ENCODE measurements at places on chromosomes 6 and 20.
A peak's percentile ranks its signal among the peaks of the same experiment; 100 is the strongest.

- no peaks in the 10 kb centered on the region for H3K27me3 ChIP-seq
- DNase-seq = no peak
- H3K36me3 ChIP-seq = no peaks in the 10 kb centered on the region
- H3K4me3 ChIP-seq = no peak overlapping the region
These were observed 75.7 kb upstream of the CLDN20 start for GRCh38 chr6:155187994-155188706.

GRCh38 chr6:18350271-18350670 lies 36.9 kb upstream of the RNF144B start:
- H3K27ac ChIP-seq = no peak overlapping the region
- H3K4me1 ChIP-seq = no peaks in the 10 kb centered on the region
- H3K27me3 ChIP-seq = no peaks in the 10 kb centered on the region
- H3K36me3 ChIP-seq = no peaks in the 10 kb centered on the region

DNA sequence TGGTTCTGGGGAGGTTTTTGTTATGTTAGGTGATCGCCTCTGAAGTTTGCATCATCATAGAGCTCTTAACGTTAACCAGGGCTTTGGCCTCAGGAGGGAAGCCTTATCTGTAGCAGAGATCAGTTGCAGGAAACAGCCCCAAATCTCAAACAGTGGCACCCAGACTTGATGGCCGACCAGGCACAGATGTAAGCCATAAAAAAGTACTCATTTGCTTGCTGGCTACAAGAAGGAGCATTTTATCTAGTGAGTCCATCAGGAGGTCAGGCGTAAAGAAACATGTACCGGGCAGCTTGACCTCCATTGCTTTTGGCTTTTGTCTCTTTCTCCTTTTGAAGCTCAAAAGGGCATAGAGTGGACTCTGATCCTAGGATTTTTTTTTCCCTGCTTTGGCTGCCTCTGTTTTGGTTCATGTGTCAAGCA lies 122.3 kb downstream of the CCDC170 start:
- no peaks in the 10 kb centered on the region for H3K27me3 ChIP-seq
- H3K36me3 ChIP-seq = no peaks in the 10 kb centered on the region
- H3K4me1 ChIP-seq = no peaks in the 10 kb centered on the region
- H3K4me3 ChIP-seq = no peak overlapping the region
- DNase-seq = no peak
- no peak overlapping the region for H3K27ac ChIP-seq

- peaks cover 14% of the 10 kb centered on the region for H3K4me1 ChIP-seq
- H3K36me3 ChIP-seq = no peaks in the 10 kb centered on the region
These were observed 13.3 kb upstream of the RBPJL start for GRCh38 chr20:45293041-45294002.

- no peaks in the 10 kb centered on the region for H3K36me3 ChIP-seq
- no peak overlapping the region for H3K27ac ChIP-seq
- H3K4me3 ChIP-seq = no peak overlapping the region
- no peak for DNase-seq
- no peaks in the 10 kb centered on the region for H3K4me1 ChIP-seq
- no peaks in the 10 kb centered on the region for H3K27me3 ChIP-seq
These were observed 433.8 kb upstream of the NRSN1 start for GRCh38 chr6:23692184-23692583.

DNA sequence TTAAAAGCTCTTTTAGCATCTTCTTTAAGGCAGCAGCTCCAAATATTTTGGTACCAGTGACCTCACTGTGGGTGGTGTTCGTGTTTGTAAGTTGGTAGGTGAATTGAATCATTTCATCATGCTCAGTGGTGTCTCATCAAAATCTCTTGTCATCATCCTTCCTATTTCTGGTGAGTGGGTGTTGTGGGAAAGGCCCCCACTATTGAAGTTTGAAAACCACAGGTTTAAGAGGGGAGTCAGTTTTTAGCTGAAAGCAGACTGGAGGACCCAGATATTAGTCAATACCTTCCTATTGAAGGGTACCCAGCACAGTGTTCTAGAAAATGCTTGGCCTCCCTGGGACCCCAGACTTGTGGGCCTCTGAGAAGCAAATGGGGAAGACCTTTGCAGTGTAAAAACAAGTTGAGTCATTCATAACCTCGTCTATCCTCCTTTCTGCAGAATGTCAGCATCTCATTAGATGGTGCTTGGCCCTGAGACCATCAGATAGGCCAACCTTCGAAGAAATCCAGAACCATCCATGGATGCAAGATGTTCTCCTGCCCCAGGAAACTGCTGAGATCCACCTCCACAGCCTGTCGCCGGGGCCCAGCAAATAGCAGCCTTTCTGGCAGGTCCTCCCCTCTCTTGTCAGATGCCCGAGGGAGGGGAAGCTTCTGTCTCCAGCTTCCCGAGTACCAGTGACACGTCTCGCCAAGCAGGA lies 3.7 kb downstream of the PIM1 start:
- peak overlapping the region; percentile 71 for H3K4me3 ChIP-seq
- DNase-seq = no peak
- H3K27me3 ChIP-seq = no peaks in the 10 kb centered on the region
- H3K4me1 ChIP-seq = peaks cover 41% of the 10 kb centered on the region
- peak overlapping the region; percentile 77 for H3K27ac ChIP-seq
- H3K36me3 ChIP-seq = peaks cover 32% of the 10 kb centered on the region

DNA sequence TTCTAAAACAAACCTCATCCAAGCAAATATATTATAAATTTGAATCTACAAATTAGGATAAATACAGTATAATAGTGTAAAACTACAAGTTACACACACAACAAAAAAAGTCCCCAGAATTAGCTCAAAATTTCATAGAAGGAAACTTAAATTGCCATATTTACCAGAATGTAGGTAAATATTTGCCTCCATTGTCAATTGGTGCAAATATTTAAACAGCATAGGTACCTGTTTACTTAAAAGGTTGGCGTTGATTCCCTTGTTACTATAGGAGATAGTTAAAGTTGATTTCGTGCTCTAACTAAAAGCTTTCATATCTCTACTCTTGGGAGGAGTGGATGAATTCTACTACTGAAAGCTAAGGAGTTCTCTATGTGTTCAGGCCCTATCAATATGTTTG lies 111.6 kb upstream of the TENT5A start:
- H3K4me1 ChIP-seq = no peaks in the 10 kb centered on the region
- H3K4me3 ChIP-seq = no peak overlapping the region
- DNase-seq = no peak
- H3K27ac ChIP-seq = no peak overlapping the region
- H3K36me3 ChIP-seq = no peaks in the 10 kb centered on the region
- no peaks in the 10 kb centered on the region for H3K27me3 ChIP-seq

DNA sequence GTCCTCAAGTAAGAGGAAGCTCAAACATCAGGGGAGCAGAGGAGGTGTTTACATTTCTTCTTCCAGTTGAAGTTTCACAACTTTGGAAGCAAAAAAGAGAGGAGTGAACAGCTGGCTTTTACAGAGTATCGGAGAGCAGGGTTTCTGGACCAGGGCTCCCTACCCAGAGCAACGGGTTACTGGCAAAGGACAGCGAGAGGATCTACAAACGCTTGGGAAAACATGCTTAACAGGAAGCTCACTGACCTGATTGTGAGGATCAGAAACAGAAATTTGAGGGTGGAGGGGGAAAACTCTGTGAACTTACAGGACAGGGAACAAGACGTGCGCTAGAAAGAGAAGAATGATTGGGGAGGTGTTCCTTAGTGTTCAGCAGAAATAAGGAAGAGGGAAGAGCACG lies 85.7 kb upstream of the TAB2 start:
- H3K27me3 ChIP-seq = no peaks in the 10 kb centered on the region
- H3K4me1 ChIP-seq = peaks cover 40% of the 10 kb centered on the region
- DNase-seq = no peak
- H3K27ac ChIP-seq = no peak overlapping the region
- H3K36me3 ChIP-seq = no peaks in the 10 kb centered on the region
- H3K4me3 ChIP-seq = no peak overlapping the region

DNA sequence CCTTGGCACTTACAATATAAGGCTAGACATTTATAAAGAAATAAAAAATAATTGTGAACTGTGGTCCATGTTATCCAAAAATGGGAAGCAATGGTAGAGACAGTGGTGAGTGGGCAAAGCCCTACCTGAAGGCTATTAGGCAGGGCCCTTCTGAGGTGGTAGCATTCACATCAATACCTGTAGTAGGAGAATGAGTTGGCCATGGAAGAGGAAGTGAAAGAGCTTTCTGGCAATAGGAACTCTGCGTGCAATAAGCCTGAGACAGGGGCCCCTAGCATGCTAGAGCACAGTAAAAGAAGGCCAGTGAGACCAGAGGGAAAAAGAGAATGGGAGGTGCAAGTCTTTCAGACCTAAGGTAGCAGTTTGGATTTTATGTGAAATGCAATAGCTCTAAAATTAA lies 754.5 kb downstream of the PTPRT start:
- no peaks in the 10 kb centered on the region for H3K4me1 ChIP-seq
- H3K27me3 ChIP-seq = no peaks in the 10 kb centered on the region
- H3K36me3 ChIP-seq = no peaks in the 10 kb centered on the region
- no peak for DNase-seq

DNA sequence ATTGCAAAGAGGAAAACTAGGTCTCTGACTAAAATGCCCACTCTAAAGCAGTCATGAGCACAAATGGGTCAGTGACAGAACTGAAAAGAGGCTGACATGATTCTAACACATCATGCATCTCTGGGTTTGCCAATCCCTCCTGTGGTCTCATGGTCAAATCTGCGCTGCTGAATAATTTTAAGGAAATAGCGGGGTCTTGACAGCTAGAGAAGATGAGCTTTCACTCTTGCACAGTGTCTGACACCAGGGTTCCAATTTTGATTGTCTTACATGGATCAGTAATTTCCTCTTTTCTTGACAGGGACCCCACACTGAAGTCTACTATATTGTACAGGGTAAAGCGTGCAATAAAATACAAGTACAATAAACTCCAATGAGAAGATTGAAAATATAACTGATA lies 236.8 kb upstream of the CNR1 start:
- no peak for DNase-seq
- no peak overlapping the region for H3K27ac ChIP-seq
- H3K4me1 ChIP-seq = no peaks in the 10 kb centered on the region
- H3K36me3 ChIP-seq = no peaks in the 10 kb centered on the region
- H3K27me3 ChIP-seq = no peaks in the 10 kb centered on the region
- no peak overlapping the region for H3K4me3 ChIP-seq

DNA sequence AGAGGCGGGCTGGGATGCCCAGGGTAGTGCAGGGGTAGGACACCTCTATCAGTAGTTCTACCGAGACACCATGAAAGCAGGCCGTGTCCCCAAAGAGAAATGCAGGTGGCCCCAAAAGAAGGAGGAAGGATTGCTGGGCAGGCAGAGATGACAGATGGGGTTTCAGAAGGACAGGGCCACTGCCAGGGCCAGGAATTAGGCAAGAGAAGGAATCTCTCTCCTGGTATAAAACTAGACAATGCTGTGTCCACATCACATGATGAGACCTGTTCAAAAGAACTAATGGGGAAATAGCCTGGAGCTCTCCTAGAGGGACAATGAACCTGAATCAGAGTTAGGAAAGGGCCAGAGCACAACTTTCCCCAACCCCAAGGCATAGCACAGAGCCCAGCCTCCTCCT lies 21.6 kb upstream of the VSX1 start:
- H3K27ac ChIP-seq = no peak overlapping the region
- H3K36me3 ChIP-seq = no peaks in the 10 kb centered on the region
- H3K27me3 ChIP-seq = no peaks in the 10 kb centered on the region
- H3K4me3 ChIP-seq = no peak overlapping the region

DNA sequence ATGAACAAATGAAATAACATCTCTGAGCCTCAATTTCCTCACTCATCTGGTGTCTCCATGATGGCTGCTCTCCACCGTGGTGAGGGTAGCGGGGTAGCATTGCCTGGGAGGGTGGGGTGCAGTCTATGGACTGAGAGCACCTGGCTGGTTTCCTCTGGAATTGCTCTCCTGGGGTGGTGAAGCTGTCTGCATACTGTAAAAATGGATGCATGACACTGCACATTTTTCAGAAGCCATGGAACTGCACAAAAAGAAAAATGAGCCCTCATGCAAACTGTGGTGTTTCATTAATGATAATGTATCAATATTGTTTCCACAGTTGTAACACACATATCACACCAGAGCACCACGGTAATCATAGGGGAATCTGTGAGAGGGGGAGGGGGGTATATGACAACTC lies 12.1 kb upstream of the ITPR3 start:
- no peak for DNase-seq
- no peak overlapping the region for H3K27ac ChIP-seq
- H3K27me3 ChIP-seq = no peaks in the 10 kb centered on the region
- no peak overlapping the region for H3K4me3 ChIP-seq

- H3K4me3 ChIP-seq = no peak overlapping the region
- H3K27me3 ChIP-seq = no peaks in the 10 kb centered on the region
- H3K27ac ChIP-seq = no peak overlapping the region
- H3K4me1 ChIP-seq = no peaks in the 10 kb centered on the region
- H3K36me3 ChIP-seq = no peaks in the 10 kb centered on the region
These were observed 295.9 kb upstream of the SOX4 start for GRCh38 chr6:21297665-21298064.

DNA sequence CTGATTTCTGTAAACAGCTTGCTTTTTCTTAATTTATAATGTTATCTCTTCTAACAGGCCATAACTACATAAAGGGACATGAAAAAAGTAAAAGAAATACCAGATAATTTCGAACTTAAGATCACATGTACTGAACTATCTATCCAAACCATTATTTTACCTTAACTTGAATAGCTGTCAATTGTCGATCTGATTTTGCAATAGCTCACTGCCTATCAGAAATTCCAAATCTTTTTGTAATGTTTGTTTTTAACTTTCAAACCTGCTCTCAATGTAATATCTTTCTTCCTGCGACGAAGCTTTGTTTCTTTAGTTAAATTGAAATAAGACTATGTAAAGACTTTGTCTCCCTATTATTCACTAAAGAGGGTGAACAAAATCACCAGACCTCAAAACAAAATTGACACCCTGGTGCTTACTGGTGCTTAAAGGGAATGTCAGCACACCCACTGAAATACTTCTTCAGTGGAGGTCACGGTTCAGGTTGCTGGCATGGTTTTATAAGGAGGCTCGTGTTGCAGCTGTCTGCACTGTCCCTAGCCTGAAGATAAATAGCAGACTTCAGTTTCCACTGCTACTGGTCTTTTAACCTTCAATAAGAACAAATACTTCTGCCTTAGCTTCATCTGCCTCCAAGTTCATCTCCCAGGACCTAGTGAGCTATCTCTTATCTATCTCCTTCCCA lies 117.5 kb upstream of the QKI start:
- no peak overlapping the region for H3K27ac ChIP-seq
- no peaks in the 10 kb centered on the region for H3K27me3 ChIP-seq
- no peaks in the 10 kb centered on the region for H3K4me1 ChIP-seq

DNA sequence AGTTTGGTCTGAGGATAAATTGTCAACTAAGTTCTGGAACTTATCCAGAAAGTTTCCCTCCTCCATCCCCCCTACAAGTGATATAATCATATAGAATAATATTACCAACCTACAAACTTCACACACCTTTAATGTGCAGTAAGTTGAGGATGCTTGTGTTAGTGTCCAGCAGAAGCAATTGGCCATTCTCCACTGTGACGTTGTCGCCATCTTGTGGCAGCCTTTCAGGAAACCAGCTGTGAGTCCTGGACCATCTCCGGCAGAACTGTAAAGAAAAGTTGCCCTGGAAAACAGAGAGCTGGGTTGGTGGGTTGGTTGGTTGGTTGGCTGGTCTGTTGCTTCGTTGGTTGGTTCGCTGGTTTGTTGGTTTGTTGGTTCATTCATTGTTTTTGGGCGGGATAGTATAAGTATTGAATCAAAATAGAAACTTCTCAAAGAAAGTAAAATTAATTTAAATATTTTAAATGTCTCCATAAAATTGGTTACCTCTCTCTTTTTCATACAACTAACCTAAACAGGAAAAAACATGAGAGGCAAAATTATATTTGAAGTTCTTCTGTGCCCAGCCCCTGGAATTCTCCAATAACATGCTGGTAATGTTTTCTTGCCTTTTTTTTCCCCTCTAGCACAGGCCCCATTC lies 127.5 kb downstream of the PKHD1 start:
- no peak overlapping the region for H3K4me3 ChIP-seq
- no peak overlapping the region for H3K27ac ChIP-seq
- no peaks in the 10 kb centered on the region for H3K27me3 ChIP-seq
- no peaks in the 10 kb centered on the region for H3K36me3 ChIP-seq
- DNase-seq = no peak
- H3K4me1 ChIP-seq = no peaks in the 10 kb centered on the region
